ENCODE measurements at places on chromosomes 7 and 10.

- DNase-seq: no peak
Measured at GRCh38 chr7:103765901-103766300, 223.6 kb downstream of the RELN start.

GRCh38 chr10:95505641-95506040, 55.5 kb downstream of the SORBS1 start:
- DNase-seq: no peak

GRCh38 chr7:101093906-101094305, 8.6 kb downstream of the TRIM56 start:
- DNase-seq: no peak

DNA sequence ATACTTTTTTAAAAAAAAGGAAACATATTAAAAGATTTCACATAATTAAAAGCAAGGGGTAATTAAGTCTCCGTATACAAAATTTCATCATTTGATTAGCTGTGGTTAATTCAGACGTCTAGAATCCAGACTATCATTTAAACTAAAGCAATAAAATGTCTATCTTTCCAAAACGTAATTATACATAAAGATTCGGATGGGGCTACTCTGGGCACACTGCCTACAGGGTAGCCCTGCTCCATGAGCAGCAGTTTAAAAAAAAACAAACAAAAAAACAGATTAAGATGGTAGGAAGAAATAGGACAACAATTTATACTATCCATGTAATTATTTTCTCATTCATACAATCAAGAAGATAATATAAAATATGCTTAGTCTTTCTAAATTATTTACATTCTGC, 96.0 kb downstream of the NRBF2 start:
- DNase-seq: no peak

DNA sequence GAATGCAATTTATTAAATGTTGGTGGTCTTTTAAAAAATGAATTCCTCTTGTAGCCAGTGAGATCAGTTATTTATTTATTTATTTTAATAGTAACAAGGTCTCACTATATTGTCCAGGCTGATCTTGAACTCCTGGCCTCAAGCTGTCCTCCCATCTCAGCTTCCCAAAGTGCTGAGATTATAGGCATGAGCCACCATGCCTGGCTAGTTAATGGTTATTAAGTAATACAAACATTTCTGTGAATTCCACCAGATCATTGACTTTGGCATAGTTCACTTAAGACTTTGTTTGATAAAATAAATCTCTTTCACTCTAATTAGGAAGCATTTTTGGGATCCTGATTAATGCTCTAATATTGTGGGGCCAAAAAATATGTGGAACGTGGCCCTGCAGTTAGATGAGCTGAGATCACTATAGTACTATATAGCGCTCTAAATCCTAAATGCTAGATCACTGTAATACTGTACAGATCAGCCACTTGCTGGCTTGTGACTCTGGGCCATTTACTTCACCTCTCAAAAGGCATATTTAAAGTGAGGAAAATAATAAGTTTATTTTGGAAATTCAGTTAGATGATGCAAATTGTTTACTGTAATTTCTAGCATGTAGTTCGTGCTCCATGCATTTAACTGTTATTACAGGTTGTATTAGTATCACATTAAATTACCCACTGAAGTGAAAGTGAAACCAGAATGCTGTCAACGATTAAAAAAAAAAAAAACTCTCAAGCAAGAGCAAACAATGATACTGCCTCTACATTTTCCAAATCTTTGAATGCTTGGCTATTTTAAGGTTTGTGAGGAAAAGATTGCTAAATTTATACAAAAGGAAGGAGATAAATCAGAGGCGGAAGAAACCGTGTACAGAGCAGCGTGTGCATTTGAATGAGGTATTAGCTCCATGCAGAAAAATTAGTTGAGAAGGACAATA, 15.9 kb upstream of the FAS start:
- DNase-seq: no peak

- no peak for DNase-seq
Measured at GRCh38 chr7:100163006-100163531, 4.5 kb upstream of the TRAPPC14 start.

DNA sequence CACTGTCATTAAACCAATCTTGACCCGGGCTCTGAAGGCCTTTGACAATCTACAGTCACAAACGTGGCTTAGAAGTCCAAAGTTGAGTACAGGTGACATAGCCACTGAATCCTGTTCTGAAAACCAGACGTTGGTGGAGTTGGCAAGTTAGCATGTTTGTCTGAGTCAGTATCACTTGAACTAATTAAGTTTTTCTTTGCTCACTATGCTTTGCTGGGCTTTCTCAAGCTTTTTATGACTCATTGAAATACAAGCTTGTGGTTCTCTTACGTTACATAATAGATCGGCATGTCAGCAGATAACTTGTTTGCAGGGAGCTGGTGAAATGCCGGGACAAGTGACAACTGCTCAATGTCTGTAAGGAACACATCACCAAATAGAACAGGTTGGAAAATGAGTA, 53.8 kb downstream of the ARL5B start:
- DNase-seq: no peak

GRCh38 chr10:7130191-7130911, 280.5 kb downstream of the SFMBT2 start:
- no peak for DNase-seq

DNA sequence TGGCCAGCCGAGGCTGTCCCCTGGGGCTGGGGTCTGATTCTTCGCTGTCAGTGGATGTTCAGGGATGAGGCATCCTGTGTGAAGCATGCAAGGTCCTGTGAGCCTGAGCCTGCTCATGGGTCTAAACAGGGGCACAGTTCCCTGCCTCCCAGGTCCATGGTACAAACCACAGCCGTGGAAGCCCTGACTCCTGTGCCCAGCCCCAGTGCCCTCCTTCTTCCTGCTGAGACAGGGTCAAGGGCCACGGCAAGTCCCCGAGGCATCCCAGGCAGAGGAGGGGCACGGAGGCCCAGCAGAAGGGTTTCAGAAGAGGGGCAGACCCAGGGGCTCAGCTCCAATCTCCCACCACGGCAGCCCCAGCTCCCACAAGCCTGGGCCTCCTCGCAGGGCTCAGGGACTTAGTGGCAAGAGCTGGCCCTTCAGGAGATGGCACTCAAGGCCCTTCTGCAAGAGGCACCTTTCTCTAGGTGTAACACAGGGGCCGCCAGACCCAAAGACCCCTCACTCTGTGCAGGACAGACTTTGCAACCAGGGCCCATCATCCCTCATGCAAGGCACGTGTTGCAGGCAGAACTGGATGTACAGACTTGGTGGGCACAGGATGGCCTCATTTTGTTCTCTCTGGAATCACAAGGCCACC, 248.8 kb downstream of the TCERG1L start:
- no peak for DNase-seq

DNA sequence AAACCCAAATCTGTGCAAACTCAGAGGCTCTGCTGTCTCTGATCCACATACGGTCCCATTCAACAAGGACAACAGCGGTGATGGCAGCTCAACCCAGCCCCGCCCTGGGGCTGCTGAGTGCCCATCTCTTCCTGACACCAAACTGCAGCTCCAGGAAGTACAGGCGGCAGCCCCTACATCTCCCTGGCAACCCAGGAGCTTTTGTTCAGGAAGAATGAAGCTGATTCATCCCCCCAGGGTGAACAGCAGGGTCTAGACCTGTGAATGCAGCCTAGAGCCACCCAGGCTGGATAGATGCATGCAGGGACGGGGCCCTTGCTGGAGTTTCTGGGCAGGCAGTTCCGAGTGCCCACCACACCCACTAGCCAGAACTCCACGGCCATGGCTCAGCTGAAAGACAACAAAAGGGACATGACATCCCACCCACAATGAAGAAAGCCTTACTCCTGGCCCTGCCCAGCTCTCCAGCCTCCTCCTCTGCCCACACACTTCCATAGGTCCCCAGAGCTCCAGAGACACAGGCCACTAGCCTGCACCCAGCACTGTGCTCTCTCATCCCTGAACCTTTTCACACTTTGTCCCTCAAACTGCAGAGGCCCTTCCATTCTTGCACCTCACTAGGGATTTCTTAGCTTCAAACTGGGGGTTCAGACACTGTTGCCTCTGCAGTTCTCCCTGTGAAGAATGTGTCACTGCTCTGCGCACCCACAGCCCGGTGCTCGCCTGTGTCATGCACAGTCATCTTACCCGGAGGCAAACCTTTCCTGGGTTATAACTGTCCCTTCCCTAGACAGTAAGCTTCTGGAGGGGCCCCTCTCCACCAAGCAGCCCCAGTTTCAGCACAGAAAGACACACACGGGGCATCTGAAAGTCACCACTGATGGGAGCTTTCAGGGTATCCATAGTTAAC, 99.1 kb downstream of the GRID1 start:
- DNase-seq: no peak

- DNase-seq: no peak
Measured at GRCh38 chr10:8583096-8583495, 528.6 kb downstream of the GATA3 start.

DNA sequence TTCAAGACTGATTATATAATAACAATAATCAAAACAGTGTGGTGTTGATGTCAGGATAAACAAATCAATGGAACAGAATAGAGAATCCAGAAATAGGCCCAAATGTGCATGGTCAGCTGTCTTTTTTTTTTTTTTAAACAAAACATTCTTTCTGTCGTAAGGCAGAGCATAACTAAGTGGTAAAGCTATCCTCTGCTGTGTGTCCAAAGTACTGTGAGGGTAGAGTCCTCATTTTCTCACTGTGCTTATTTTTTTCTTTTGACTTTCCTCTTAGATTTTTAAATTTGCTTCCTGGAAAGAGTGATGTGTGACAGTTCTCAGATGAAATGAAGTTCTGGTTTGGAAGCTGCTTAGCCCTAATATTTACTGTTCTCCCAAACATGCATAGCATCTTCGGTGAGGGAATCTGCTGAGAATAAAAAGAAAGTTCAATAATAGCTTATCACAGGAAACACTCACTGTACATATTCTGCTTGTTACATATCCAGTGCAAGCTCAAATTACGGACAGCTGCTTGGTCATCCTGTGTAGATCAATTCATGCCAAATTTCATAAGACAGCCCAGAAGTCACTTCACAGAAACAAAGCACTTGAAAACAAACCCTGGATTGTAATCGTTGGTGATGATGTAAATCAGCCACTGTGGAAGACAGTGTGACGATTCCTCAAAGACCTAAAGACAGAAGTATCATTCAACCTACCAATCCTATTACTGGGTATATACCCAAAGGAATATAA, 423.9 kb downstream of the NEBL start:
- no peak for DNase-seq

- DNase-seq: no peak
Measured at GRCh38 chr7:155414547-155415492, 43.1 kb upstream of the EN2 start.

- DNase-seq: no peak
Measured at GRCh38 chr10:133527771-133528271, 658 bp downstream of the CYP2E1 start.

GRCh38 chr7:109259151-109259550, 689.5 kb downstream of the DNAJB9 start:
- DNase-seq: no peak

- DNase-seq: no peak
Measured at GRCh38 chr10:35778306-35778705, 136.2 kb upstream of the FZD8 start.

DNA sequence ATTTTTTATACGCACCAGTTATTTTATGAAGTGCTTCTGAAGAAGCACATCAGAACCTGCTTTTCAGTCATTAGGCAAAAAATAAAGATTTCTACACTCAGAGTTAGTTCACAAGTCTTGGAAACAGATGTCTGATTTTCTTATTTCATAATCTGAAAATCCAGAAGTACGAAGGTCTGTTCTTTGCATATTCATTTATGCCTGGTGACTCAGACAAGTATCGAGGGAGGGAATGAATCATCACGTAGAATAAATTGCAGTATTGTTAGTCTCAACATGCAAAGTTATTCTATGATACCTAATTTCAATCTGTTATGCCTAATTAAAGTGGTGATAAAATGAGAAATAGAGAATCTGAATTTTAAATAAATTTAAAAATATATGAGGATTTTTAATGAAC, 113.6 kb upstream of the SEM1 start:
- no peak for DNase-seq

DNA sequence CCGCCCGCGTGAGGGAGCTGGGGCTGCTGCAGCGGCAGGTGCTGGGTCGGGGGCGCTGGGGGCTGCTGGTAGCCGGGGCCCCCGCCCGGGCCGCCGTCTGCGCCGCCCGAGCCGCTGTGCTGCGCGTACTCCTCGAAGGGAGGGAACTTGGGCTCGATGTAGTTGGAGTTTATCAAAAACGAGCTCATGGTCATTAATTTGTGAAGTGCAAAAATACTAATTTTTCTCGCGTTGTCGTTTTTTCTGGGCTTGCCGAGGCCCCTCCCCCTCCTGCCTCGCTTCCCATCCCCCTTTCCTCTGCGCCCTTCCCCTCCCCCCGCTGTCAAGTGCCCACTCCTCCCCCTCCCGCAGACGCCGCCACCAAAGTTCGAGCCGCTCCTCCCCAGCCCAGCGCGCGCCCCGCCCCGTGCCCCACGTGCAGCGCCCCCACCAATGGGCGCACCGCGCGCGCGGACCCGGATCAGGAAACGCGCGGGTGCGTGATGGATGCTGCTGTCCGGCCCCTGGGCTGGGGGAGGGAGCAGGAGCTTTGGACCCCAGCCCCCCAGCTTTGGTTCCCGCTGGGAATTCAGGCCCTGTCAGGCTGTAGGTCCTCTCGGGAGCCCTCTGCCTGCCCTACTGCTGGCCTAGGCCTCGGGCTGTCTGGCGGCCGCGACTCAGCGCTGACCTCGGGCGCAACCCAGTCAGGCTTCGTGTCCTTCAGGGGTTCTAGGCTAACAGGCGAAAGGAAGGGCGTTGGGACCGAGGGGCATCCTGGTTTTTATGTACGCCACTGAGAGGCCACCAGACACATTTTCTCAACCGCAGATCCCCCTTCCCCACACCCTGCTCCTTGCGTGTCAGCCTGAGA, at the start of gene HOXA4:
Gene HOXA4, minus strand, starts transcription at position 218 of the 850 bp plus-strand sequence. Its CDS starts 24 bp downstream, at position 194.
- DNase-seq: peak; percentile 73

GRCh38 chr7:116113310-116113709, 82.7 kb upstream of the TFEC start:
- DNase-seq: no peak

- DNase-seq: no peak
Measured at GRCh38 chr7:98598846-98599615, 18.1 kb upstream of the NPTX2 start.

DNA sequence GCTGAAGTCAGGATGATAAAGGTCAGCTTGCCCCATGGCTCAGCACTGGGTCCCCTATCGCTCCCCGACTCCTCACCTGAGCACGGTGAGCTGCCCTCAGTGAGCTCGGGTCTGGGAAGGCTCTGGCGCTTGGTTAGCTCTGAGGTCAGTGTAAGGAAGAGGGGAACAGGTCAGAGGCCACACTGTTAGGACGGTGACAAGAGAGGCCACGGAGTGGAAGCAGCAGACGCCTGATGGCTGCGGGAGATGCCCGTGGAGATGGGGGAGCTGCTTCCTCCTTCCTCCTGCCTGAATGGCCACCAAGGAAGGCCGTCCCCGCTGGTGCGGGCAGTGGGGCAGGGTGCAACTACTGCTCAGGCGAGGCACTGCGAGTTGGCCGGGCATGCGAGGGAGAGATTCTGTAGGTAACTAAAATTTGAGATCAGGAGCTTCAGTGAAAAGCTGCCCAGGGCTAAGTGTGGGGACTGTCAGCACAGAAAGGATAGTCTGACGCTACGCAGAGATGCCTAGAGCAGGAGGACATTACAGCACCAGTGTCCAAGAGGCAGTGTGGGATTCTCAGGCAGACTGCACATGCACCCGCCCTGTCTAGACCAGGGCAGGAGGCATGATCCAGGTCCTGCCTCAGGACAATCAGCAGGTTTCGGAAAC, 231.3 kb upstream of the GRB10 start:
- DNase-seq: no peak

- DNase-seq: no peak
Measured at GRCh38 chr7:7607010-7607409, 33.5 kb upstream of the UMAD1 start.

- DNase-seq: no peak
Measured at GRCh38 chr7:80330434-80330833, 181.4 kb downstream of the GNAT3 start.

- no peak for DNase-seq
Measured at GRCh38 chr10:30882281-30882680, 149.4 kb downstream of the ZNF438 start.

All from activated T-cell treated with anti-CD3 and anti-CD28 coated beads, Interleukin-2, amount 50 U/mL, for 4 hours (primary cell).